ENCODE measurements at places on chromosomes 16 and 17.

- DNase-seq = no peak
Measured at GRCh38 chr16:55039042-55039441, 108.4 kb downstream of the IRX5 start.

DNA sequence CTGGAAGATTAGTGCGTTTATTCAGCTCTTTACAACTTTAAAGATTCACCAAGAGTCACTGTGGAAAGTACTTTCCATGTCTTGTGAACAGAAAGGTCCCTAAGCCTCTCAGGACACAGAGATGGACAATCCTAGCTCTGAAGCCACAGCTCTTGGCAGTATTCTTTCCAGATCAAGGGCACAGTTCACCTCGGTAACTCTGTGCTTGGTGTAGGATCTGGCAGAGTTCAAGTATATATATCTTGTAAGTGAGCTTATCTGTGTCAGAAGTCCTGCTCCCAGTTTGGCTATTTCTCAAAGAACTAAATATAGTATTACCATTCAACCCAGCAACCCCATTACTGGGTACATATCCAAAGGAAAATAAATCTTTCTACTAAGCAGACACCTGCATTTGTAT is 183.7 kb downstream of the CBLN1 start:
- no peak for DNase-seq

DNA sequence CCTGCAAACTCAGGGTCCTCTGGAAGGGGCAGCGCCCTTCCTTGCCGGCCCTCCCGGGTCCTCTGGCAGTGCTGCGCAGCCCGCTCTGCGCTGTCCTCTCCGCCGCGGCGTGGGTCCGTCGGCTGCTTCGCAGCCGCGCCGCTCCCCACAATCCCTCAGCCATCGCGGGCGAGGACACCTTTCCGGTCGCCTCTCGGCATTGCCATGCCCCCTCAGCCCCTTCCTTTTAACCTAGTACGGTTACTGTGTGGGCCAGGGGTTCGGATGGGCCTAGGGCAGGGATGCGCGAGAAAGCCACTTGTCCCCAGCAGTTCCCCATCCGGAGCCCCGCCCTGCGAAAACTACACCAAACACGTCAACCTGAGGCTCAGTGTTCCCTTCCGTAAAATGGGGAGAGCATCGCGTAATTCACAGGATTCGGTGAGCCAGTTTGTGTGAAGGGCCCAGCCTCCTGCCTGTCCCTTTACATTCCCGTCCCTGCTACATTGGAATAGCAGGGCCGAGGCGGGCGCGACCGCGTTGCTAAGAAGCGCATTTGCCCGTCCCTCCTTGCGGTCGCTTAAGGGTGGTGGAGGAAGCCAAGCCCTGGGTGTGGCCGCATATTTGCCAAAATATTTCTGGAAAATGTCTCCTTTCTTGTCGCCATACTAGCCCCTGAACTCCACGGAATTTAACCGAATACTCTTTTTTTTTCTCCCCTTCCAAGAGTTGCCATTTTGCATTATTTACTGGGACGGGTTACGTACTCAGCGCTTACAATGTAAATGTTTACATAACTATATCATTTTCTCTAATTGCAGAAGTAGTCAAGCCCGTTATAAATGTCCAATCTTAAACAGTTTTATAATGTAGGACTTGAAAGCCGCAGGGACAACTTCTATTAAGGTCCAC is 13.2 kb downstream of the COPZ2 start:
- DNase-seq = peak; percentile 52

- DNase-seq = no peak
Measured at GRCh38 chr17:55432358-55433028, 10.9 kb upstream of the MMD start.

GRCh38 chr16:53779186-53779585 is 75.2 kb downstream of the FTO start:
- no peak for DNase-seq

GRCh38 chr17:10114931-10115535 is 83.4 kb downstream of the GAS7 start:
- peak; percentile 76 for DNase-seq

- DNase-seq = peak; percentile 28
Measured at GRCh38 chr16:58265480-58266052, 29.3 kb downstream of the PRSS54 start.

- no peak for DNase-seq
Measured at GRCh38 chr16:8852534-8852933, 16.3 kb downstream of the CARHSP1 start.

- peak; percentile 39 for DNase-seq
Measured at GRCh38 chr16:74309789-74310781, 13.5 kb downstream of the PSMD7 start.

DNA sequence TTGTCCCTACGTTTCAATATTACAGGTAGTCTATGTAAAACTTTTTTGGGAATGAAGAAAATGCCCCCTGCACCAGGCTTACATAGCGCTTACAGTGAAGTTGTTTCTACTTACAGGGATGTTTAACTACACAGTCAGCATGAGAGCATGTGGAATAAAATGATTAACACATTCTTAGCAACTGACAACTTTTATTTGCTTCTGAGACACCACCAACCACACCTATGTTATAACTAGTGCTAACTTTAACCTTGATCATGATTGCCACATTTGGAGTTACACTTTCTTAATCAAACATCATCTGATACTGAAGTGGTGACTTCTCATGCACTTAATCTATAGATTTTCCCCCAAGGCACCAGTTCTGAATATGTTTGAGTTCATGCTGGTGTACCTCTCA is 20.3 kb upstream of the ZNF267 start:
- no peak for DNase-seq

DNA sequence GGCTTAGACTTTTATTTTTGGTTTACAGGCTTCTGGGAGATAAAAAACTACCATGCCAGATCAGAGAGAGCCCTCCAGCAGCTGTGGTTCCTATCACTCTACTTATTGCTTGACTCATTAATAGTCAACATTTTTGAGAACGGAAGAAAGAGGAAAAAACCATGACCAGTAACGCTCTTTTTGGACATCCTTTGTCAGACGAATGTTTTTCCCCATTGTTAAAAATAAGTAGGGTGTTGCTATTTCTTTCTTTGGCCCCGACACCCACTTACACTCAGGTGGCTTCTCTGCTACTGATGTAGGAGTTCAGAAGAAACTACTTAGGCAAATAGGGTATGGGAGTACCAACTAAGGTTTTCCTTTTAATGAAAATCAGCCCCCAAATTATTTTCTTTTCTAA is 27.5 kb downstream of the TVP23A start:
- DNase-seq = no peak

DNA sequence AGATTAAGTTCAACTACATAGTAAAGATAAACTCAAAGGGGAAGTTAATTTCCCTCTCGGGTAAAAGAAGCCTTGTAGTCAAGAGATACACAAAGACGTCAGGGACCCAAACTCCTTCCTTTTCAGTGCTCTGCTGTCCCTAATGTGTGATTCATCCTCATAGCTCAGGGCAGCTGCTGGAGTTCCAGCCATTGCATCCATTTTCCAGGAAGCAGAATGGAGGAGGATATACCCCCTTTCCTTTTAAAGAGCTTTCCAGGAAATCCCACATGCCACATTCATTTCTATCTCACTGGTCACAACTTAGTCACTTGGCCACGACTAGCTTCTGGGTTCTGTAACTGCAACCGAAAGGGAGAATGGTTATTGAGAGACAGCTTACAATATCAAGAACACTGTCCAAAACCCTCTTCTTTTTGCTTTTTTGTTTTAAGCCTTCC is 95.3 kb downstream of the SOCS1 start:
- DNase-seq = no peak

Measured in CD4-positive, alpha-beta T cell treated with Interleukin-1 beta for 1 hour (primary cell).